ENCODE measurements at places on chromosomes 5 and 9. TPM values are rescaled to one million over a fixed set of nuclear protein-coding genes. Genes with fewer than 3 reads are reported as not detected.

GFI1B gene
- total RNA-seq = not detected

FRRS1L gene
- total RNA-seq = 0.26 TPM

C5orf52 gene
- total RNA-seq = not detected

TSSK1B gene
- total RNA-seq = 0.50 TPM

NFIB gene
- 36.3 TPM for total RNA-seq

FOXD4L5 gene
- total RNA-seq = under 0.01 TPM

IFNK gene
- not detected for total RNA-seq

TOR1A gene
- total RNA-seq = 31.5 TPM

THG1L gene
- total RNA-seq = 42.4 TPM

PCDH1 gene
- 2.3 TPM for total RNA-seq

CENPH gene
- total RNA-seq = 4.1 TPM

IFNW1 gene
- not detected for total RNA-seq

AKNA gene
- 9.8 TPM for total RNA-seq

SLC25A2 gene
- total RNA-seq = not detected

DTWD2 gene
- total RNA-seq = 5.4 TPM

MTREX gene
- 85.7 TPM for total RNA-seq

BBLN gene
- 22.1 TPM for total RNA-seq

GGTA1 gene
- total RNA-seq = under 0.01 TPM

C5orf58 gene
- not detected for total RNA-seq

QRFP gene
- total RNA-seq = not detected

SMIM33 gene
- not detected for total RNA-seq

SAP30L gene
- 25.9 TPM for total RNA-seq

SPINK7 gene
- total RNA-seq = not detected

PRUNE2 gene
- 95.6 TPM for total RNA-seq

BTNL3 gene
- total RNA-seq = not detected

HDHD3 gene
- total RNA-seq = 14.2 TPM

SPATA9 gene
- total RNA-seq = 0.51 TPM

PCDHGB6 gene
- total RNA-seq = 4.3 TPM

RBM27 gene
- 20.3 TPM for total RNA-seq

PCDHB11 gene
- 0.77 TPM for total RNA-seq

NR2F1-AS1 gene
- total RNA-seq = 33.6 TPM

MYORG gene
- total RNA-seq = 0.83 TPM

MED10 gene
- total RNA-seq = 13.5 TPM

HRCT1 gene
- total RNA-seq = 1.2 TPM

PITX1 gene
- 3.1 TPM for total RNA-seq

TPD52L3 gene
- not detected for total RNA-seq

TLR4 gene
- total RNA-seq = 2.6 TPM

SV2C gene
- not detected for total RNA-seq

NUTM2G gene
- not detected for total RNA-seq

TNFSF15 gene
- 0.26 TPM for total RNA-seq

GFPT2 gene
- total RNA-seq = 26.7 TPM

ADAMTS13 gene
- 3.1 TPM for total RNA-seq

ORM2 gene
- total RNA-seq = not detected

All from fibroblast of lung (primary cell).